ENCODE measurements at places on chromosomes 3 and 15.

DNA sequence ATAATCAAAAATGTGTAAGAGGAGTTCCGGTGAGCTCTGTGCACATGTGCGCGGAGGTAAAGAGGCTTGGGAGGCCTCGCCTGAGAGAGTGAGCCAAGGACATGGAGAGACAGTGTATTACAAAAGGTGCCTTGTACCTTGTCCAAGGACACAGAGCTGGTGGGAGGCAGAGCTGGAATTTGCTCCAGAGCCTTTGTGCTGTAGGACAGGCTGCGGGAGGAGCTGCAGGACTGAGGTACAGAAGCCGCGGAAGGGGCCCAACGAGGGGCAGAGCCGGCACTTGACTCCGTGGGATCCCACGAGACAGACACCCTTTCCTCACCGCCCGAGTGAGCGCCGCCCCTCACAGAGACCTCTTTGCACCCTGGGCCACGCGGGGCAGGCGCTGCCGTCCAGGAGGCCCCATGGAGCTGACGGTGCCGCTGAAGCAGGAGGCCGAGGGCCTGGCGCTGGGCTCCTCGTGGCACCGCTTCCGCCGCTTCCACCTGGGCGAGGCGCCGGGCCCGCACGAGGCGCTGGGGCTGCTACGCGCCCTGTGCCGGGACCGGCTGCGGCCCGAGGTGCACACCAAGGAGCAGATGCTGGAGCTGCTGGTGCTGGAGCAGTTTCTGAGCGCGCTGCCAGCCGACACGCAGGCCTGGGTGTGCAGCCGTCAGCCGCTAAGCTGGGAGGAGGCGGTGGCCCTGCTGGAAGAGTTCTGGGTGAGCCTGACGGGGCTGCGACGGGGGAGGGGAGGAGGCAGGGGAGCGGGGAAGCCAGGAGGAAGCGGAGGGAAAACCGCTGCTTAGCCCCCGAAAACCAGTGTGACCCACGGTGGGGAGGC, 68.7 kb downstream of the SLTM start:
- peak; percentile 74 for DNase-seq

GRCh38 chr3:107884719-107885460, 205.9 kb downstream of the CD47 start:
- DNase-seq, result peak; percentile 54

DNA sequence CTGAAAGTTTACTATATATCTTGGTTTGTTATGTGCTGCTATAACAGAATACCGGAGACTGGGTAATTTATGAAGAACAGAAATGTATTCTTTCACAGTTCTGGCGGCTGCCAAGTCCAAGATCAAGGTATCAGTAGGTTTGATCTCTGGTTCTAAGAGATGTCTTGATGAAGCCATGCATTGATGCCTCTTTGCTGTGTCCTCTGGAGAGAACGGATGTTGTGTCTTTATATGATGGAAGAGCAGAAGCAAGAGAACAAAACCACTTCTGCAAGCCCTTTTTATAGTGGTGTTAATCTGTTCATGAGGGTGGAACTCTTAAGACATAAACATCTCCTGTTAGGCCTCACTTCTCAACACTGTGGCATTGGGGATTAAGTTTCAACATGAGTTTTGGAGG, 62.7 kb downstream of the TCF12 start:
- DNase-seq, result no peak

- no peak for DNase-seq
Observed at GRCh38 chr3:100209948-100210771, 50.6 kb upstream of the TBC1D23 start.

DNA sequence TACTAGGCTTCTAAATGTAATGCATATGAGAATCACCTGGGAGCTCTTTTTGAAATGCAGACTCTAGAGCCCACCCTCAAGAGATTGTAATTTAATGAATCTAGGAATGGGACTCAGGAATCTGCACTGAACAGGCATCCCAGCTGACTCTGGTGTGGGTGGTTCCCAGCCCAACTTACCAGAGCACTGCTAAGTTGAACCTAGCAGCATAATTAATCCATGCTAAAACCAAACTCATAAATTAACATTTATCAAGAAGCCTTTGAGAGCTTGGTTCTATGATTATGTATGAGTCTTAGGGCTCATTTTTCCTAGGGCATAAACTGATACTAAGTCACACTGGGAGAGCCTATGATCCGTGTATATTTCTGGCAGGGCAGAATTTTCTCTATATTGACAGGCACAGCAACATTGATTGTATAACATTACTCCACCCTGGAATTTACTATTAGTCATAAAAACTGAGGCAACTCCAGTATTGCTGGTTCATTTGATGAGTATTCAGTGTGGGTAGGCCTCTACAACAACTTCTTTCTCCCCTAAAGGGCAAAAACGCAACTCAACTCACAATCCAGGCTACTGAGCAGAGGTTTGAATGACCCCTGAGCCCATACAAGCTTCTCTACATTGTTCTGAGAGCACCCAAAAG, 10.7 kb upstream of the CSTA start:
- no peak for DNase-seq

GRCh38 chr3:40152482-40153133, 156.9 kb upstream of the EIF1B start:
- no peak for DNase-seq
